ENCODE measurements at places on chromosomes 2 and 18.

DNA sequence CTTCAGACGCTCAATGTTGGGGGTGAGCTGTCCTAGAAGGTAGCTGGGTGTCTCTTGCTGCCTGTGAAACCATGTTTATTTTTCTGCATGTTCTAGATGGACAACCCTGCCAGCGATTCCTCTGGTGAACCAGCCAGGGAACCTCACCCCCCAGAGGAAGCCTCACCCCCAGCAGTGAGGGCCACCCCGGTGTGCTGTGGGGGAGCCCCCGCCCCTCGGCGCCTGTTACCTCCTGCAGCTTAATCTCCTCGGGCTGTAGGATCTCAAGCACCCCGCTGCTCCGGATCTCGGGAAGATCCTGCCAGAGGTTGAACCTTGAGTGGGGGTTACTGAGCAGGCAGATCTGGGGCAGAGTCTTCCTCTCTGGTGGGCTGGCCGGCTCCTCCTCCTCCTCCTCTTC is 50.0 kb downstream of the SNORC start:
- DNase-seq = no peak

DNA sequence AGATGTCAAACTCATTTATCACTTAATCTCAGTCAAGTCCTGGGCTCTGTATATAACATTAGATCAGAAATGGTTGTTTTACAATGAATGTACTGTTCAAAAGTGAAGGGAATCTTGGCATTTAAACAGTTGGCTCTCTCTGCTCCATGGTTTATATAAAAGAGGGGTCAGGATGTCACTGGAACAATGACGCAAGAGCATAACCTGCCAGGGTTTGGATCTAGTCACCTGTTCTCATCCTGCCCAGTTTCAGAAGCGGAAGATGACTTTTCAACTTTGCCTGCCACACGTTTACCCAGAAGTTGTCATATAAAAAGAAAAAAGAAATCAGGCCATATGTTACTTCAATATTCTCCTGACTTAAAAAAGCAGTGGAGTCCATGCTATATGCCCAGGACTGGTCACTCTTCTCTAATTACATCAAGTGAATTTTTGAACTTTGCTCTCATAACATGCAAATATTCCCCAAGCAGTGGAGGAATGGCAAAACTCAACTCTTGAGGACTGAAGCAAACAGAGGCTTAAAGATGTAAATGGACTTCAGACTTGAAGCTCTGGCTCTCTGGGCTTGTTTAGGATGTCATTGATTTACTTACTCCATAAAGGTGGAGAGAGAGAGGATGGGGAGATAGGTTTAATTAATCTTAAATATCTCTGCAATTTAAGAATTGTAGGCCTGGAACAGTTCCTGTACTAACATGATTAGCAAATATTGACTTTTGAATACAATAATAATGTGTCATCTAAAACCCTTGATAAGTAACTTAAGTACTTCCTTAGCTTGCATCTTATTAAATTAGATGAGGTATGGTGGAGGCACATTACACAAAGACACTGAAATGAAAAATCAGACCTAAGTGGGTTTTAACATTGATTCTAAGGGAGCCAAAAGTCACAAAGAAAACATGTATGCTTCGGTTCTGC is 58.3 kb downstream of the ETAA1 start:
- no peak for DNase-seq

- DNase-seq = no peak
Measured at GRCh38 chr2:187708272-187708671, 154.0 kb upstream of the TFPI start.

DNA sequence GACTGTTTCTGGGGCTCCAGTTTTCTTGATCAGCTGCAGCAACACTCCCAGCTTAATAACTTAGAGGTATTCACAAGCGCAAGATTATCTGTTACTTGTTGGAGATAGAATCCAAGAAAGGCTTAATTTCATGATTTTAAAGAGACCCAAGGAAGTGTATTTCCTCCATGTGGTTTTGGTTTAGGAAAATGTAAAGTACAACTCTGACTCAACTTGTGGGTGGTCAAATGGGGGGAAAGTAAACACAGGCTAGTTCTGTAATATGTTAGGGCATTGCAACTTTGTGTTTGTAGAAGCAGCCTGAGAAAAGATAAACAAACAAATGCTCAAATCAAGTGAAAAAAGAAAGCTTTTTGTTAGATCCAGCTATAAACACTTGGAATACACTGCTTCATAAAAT is 90.1 kb upstream of the COL3A1 start:
- DNase-seq = no peak

DNA sequence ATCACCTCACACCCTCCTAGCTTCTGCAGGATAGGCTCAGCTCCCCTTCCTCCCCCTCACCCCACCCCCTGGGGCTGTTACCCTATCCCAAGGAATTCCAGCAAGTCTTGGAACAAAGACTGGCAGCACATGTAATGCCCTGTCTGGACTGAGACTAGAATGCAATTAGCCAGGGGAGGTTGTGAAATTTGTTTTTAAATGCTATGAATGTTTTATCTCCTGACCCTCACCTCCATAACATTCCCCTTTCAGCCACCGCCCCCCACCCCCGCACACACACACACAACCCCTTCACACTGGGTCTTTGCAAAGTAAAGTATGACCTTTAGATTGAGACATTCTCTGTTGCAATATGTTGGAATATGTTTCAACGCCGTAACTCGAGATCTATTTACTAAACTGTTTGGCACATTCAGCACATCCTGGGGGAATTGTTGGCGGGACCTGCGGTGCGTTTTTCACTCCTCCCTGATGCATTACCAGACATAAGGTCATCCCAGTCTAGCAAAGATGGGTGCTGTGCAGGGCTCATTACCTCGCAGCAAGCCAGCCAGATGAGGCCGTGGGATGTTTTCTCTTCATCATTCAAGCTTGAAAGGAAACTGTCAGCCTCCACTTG is 290.7 kb upstream of the SLC14A2 start:
- DNase-seq = no peak

DNA sequence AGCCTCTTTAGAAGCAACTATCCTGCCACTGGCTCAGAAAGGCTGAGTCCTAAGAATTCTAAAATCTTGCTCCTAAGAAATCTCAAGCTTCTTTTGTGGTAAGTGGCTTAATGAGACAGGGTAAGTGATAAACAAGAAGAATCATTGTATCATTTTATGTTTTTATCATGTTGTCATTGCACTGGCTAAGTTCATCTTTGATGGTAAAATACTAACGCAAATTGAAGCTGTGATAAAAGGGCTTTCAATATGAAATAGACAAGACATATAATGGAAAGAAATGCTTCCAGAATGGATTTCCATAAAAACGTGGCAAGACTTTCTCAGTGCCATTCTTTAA is 21.6 kb upstream of the TTC39C start:
- no peak for DNase-seq

DNA sequence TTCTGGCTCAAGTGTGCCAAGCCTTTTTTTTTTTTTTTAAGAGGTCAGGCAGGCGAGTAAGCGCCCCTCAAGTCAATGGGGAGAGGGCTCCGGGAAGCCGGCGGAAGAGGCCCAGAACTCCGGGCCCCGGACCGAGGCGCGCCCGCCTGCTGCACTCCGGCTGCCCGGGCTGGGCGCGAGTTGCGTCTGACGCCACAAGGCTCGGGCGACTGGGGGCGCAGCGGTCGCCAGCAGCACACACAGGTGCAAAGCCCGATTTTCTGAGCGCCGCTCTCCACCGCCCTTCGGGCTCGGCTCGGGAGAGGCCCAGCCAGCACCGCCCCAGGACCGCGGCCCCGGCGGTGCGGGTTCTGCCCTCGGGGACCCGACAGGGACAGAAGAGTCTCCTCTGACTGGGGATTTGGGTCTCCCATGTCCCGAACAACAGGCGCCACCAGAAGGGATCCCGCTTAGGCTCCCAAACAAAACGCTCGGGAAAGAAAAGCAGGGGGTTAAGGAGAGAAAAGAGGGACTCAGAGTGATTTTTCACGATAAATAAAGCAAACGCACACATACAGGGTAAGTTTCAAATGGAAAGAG is 787 bp downstream of the ERBB4 start:
- DNase-seq = no peak

DNA sequence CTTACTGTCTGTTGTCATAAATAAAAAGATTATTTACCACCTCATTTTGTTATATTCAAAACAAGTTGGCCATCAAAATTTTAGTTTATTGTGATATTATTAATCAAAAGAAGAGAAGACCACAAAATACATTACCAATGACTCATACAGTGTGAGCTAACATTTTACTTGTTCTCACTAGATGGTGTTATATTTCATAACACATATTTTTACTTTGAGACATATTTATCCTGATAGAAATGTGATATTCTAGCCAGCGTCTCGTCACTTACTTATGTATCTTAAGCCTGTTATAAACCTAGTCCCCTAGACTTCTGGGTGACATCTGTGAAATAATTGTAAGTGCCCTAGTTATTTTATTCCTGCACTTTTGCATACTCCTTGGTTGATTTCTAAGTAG is 263.2 kb downstream of the CDH7 start:
- peak; percentile 36 for DNase-seq

DNA sequence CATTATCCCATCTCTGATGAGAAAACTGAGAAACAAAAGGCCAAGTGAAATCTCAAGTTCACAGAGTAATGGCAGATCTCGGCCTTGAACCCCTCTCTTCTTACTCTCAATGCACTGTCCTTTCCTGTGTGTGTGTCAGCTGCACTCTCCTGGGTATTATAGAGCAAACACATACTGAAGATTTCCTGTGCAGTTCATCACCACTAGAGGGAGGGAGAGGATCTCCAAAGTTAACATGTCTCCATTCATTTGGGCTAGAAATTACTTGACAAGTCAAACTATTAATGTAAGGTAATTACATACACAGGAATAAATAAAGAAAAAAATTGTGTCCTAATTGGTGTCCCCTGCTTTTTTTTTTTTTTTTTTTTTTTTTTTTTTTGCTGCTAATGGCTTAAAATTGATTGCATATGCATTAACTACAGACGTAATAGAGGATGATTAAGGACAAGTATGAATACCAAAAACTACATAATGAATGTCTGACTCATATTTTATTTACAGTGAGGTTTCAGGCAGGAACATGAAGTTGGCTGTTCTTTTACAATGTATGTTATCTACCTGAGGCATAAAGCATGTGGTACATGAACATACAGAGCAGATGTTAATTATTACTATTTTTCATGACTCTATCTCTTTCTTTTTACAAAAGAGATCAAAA is 269.2 kb downstream of the NYAP2 start:
- peak; percentile 20 for DNase-seq

DNA sequence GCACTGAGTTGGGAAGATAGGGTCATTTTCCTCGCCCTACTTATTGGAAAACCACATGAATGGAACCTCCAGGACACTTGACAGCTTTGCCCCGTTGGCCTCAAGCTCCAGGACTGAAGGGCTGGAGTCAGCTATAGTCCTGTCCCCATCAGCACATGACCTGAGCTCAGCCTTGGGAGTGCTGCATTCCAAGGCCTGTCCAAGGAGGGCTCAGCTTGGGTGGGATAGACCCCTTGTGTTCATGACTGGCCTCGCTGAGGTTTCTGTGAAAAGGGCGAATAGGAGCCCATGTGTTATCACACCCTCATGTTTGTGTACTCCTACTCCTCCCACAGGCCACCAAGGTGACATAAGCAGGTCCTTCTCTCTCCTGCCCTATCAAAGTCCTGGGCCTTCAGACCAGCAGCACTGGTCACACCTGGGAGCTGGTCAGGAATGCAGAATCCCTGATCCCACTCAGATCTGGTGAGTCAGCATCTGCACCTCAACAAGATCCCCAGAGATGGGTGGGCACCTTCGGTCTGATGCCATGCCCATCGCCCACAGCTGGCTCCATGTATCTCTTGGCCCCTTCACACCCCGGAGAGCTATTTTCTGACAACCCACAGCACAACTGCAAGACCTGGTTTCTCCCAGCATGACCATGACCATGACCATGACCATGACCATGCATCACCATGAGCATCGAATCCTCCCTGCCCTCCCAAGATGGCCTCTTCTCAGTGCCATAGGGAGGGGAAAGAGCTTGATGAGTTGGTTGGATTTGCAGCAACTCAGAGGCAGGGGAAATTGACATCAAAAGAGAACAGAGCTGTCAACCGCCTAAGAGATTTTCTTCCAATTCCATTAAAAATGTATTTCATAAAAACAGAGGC is 83.0 kb upstream of the RAB6C start:
- DNase-seq = no peak

- DNase-seq = no peak
Measured at GRCh38 chr2:29723255-29724001, 198.0 kb downstream of the ALK start.

GRCh38 chr2:190682168-190682567 is 33.3 kb downstream of the NAB1 start:
- DNase-seq = peak; percentile 70

DNA sequence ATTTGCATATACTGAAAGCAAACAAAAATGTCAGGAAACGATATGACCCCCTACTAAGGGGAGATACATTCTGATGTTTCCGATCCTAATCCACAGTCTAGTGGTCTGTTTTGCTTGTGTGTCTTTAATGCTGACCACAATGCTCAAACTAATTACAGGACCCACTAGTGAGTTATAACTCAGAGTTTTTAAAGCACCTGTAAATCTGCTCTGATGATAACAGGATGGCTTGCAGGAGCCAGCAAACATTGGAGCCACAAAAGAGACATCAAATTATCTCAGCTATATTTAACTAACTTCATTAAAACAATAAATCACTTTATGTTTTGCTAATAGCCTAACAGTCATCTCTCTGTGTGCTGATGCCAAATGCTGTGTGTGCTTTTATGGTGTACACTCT is 300.3 kb downstream of the NBAS start:
- no peak for DNase-seq

DNA sequence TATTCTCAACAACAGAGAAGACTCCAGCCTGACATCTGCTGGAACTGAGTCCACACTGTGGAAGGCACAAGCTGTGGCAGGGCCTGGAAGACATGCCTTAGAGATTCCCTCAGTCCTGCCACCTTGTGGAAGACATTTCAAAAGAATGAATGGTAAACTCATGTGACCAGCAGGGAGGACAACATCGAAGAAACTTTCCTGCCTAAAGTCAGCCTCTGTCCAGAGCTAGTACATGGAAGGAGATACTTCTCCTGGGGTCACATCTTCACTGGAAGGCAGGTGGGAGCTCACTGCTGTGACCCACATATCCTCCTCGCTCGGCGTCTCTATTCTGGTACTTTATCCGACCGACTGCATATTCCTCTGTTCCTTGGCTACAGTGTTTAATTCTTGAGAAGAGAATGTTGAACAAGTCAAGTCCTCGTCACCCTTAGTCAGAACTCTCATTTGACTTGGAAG is 59.5 kb downstream of the PUM2 start:
- DNase-seq = peak; percentile 82

DNA sequence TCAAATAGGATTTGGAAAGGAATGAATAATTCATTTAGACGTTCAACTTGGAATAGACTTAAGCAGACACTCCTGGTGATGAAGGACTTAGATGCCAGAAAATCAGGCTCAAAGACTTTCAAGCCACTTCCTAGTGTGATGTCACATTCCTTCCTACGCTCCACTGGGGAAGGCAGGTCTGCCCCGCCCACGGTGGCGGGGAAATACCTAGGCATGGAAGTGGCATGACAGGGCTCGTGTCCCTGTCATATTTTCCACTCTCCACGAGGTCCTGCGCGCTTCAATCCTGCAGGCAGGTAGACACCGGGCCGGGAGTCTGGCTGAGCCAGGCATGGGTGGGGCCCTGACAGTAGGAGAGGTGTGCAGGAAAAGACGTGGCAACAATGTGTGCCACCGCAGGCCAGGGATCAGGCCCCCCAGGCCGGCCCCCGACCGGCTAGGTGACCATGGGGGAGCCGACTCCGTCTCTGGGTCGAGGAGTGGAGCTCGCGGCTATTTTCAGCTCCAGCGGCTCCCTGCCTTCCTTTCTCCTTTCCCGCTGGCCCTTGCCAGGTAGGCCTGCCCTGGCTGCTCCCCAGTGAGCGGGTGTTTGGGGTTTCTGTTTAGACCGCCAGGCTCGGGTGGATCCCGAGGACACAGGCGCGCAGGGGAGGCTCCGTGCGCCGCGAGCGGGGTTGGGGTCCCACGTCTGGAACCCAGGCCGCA is at the start of gene IL1RL2:
Gene IL1RL2, plus strand, starts transcription at position 233 of the 705 bp plus-strand sequence. CDS start 845 bp downstream, outside the sequence.
- DNase-seq = no peak
